Kidney (tissue), 22 donors: ENCODE measurements at places on chromosomes 4 and X.

- no peak for DNase-seq
These were observed 2.8 kb downstream of the PSMD10 start for GRCh38 chrX:108088511-108088910.

DNA sequence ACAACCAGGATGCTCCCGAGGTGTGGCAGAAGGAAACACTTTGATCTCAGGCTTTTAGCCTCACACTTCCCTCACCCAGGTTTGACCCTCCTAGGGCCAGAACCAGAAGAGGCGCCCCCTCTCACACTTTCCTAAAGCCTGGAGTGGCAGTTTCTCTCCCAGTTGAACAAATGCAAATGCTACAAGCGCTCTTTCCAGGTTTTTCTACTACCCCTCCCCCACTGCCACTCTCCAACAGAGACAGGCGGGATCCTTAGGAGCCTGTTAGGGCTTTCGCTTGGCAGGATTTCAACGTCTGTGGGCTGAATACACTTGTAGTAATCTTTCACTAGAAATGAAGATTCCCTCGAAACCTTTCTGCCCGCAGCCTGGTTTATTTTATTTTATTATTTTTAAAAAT, 2.4 kb downstream of the TSC22D3 start:
- DNase-seq = no peak

DNA sequence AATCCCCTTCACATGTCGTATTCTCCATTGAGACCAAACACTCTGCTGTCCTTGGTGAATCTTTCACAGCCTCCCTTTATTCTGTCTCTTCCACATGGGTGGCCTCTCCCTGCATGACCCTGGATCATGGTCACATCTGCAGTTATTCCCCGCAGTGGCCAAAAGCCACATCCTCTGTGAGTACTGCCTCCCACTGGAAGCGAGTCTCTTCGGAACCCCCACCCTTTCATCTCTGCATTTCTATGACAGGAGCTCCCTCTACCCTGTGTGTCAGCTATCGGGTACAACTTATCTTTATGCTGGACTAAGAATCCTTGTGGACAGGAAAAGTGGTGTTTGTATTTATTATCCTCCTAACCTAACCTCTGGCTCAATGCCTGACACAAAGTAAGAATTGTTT, 48.6 kb upstream of the SHISA3 start:
- DNase-seq = no peak

DNA sequence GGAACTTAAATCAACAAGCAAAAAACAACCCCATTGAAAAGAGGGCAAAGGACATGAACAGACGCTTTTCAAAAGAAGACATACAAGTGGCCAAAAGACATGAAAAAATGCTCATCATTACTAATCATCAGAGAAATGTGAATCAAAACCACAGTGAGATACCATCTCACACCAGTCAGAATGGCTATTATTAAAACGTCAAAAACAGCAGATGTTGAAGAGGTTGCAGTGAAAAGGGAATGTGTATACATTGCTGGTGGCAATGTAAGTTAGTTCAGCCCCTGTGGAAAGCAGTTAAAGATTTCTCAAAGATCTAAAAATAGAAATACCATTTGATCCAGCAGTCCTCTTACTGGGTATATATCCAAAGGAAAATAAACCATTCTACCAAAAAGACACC, 22.6 kb downstream of the RTL9 start:
- DNase-seq = no peak

DNA sequence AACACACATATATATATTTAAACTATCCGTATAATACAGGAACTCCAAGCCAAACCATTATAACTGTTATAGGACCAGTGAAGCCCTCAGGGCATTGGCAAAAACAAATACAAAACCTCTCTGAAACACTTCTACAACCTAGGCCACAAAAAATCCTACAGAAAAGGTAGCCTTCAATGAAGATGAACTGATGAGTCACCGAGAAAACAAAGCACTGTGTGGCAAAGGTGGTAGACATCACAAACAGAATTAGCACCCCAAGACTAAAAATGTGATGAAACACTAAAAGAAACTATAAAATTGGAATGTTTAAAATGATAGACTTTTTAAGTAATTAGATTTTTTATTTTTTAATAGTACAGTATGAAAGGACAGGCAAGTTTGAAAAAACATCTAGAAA, 5.5 kb upstream of the HSPA4L start:
- DNase-seq = no peak

DNA sequence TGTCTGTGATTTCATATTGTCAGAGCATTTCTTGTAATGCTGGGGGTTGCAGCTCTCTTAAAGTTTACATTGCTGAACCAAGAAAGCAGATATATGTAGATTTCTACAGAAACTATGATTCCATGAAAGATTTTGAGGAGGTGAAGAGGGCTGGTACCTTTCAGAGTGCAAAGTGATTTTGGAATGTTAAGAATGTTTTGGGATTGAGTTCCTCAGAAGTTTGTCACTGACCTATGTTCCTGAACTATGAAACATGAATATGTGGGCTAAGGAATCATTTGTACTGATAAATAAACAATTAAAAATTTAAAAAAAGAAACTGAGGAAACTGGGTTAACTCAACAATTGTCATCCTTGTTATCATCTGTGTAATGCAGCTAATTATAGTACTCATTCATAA, 12.3 kb upstream of the CHIC2 start:
- no peak for DNase-seq

DNA sequence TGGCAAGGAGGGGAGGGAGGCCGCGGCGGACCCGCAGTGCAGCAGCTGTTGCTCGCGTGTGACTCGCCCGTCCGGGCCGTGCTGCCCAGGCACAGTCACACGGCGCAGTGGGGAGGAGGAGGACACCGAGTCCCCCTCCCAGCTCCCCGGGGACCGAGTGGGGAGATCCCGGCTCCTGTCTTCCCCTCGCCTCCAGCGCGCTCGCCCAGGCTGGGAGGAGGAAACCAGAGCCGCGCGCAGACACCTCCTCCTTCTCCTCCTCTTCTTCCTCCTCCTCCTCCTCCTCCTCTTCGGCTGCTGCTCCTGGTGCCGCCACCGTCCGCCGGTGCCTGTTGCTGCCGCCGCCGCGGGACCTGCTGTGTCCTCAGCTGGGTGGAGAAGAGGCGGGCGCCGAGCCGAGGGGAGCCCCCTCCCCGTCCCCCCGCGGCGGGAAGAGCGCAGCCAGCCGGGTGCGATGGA, at the start of gene TBC1D1:
Gene TBC1D1, plus strand, starts transcription at position 284 of the 459 bp plus-strand sequence. CDS start 11,012 bp downstream, outside the sequence.
- DNase-seq = peak; percentile 31

DNA sequence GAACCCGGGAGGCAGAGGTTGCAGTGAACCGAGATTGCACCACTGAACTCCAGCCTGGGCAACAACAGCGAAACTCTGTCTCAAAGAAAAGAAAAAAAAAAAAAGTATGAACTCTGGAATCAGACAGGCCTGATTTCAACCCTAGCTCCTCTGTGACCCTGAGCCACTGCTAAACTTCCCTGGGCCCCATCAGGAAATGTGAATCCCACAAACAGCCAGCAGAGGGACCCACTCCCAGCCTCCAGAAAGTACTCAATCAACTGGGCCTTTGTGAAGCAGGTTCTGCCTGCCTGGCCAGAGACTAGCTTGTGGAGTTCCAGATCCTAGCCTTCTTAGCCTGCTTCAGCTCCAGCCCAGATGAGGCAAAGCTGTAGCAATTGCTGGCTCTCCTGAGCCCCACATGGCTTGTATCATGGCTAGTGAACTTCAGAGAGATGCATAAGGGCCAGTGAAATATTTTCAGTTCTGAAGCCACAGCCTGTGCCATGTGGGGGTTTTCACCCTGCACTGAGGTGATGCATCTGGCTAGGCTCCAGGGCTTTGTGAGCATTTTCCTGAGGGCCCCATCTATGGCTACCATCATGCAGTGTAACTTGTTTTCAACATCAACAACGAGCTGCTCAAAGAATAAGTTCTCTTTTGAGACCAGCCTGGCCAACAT, 7.2 kb upstream of the IDS start:
- DNase-seq = peak; percentile 55

DNA sequence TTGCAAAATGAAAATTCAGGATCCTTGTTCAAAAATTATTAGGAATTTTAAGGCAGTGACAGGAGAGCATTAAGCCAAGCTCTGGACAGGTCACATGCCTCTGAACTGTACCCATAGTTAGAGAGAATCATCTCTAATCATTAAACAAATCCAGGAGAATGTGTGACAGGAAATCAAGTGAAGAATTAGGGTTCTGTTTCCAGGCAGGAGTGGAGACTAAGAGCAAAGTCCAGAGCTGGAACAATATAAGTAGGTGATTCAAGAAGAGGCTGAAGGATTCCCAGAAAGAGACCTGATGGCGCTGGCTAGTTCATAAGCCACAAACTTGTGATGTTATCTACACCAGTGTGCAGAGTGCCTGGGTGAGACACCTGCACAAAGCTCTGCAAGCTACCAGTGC, 104.6 kb upstream of the PRKG2 start:
- DNase-seq = no peak

GRCh38 chrX:1928805-1929204, 313.9 kb downstream of the ASMT start:
- no peak for DNase-seq

DNA sequence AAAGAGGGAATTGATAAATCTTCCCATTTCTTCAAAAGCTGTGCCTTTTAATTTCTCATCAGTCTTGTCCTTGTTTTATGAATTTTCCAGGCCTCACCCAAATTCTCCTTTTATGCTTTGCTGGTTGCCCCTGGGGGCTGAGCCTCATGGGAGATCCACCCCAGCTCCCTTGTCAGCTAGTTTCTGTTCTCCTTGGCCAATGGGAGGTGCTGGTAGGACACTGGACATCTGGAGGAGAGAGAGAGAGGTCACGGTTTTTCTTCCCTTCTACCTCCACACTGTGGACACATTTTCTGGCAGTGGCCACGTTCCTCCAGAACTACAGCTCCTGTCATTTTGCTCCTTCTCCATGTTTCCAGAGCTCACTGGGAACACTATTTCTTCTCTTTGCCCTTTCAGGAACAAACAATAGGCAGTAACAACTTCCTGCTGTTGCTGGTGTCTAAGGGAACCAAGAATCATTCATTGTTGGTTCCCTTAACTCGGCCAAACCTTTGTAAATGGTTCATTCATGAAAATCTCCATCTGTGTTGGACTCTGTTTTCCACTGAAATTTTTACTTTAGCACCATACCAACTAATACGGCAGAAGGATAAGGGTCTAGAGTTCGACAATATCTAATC, 334.5 kb downstream of the GPAT3 start:
- no peak for DNase-seq

DNA sequence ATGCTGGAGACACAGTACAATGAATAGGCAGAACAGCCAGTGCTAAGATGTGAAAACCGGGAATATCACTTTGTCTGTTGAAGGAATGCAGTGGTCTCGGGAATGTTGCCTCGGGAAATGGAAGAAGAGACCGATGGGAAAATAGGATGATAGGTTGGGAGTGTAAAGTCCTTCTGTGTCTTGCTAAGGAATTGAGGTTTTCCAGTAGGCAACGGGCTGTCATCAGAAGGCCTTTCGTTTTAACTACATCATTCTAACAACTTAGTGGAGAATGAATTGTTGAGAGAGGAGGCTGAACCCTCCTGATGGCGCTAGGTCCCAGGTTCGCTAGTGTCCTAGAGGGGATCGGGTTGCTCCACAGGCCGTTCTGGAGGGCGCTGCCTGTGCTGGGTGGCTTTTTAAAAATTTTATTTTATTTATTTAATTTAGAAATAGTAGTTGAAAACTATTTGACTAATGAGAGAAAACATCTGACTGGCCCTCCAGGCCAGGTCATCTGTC, 730 bp downstream of the VBP1 start:
- peak; percentile 38 for DNase-seq

- DNase-seq = no peak
These were observed 168.7 kb upstream of the GALNTL6 start for GRCh38 chr4:171644430-171645057.

DNA sequence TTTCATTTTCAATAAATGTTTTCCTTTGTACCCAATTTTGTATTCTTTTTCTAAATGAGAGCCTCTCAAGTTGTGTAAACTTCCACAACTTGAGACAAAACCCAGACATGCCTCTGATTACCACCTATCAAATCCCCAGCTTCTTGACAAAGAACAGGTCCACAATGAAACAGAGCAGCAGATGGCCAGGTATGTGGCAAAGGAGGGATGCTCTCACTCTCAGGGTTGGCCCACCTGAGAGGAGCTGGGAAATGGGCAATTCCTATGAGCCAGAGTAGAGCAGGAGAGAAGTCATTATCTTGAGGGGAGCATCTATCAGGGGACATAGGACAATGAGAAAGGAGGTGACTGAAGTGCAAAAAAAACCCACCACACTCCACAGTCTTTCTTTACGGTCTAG, 273.5 kb upstream of the FAM241A start:
- no peak for DNase-seq

GRCh38 chr4:142272452-142272851, 573.6 kb downstream of the INPP4B start:
- no peak for DNase-seq

DNA sequence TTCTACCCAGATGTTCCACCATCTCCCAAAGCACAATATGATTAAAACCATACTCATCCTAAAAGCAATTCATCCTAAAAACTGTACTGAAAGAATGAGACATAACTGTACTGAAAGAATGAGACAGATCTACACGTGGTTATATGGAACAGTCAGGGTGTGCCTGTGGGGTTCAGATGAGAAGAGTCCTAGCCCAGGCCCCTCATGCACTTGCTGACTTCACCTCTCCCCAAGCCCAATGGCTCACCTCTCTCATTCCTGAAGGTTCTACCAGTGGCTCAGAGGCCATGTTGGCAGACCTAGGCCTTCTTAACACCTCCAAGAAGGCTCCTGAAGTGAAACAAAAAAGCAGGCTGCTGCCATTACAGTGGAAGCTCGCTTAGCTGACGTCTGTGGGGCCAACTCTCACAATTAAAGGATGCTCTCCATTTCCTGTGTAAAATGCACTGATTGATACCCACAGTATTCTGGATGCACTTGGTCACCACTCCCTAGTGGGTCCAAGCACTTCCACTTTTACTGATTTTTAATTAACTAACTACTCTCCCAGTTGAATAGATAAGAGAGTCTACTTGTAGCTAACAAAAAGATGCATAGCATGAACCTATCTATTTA, 3.8 kb downstream of the PLAC1 start:
- DNase-seq = no peak

DNA sequence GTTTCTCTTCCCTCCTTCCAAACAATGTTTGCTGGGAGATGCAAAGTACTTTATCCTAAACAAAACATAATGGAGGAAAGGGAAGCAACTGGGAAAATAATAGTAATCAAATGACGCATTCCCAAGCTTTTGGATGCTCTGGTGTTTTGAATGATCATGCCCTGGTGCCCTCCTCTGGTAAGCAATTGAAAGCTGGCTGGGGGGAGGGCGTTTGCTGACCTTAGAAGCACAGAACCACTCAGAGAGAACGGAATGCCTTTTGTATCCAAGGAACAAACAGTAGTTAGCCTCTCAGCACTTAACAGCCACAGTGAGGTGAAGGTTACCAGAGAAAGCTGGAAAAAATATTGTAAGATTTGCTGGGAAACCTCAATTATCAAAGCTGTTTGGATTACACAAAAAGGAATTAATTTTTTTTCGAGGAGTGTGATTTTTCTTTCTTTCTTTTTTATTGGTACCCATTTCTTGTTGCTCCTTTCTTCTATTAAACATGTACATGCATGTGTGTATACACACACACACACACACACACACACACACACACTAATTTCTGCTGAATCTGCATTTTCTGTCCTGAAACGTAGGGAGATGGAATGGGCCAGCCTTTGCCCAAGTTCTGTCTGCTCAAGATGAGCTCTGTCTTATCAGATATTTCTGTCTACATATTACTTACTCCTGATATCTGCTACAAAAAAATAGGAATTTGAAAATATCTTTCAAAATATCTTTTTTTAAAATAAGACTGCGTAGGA, 155.8 kb upstream of the IGFBP7 start:
- DNase-seq = peak; percentile 58

- DNase-seq = no peak
These were observed 399.6 kb downstream of the NAF1 start for GRCh38 chr4:162767083-162767482.

GRCh38 chr4:102387552-102388150, 42.4 kb upstream of the SLC39A8 start:
- no peak for DNase-seq
